ENCODE measurements at places on chromosomes 7 and 10.

- DNase-seq = no peak
These were observed 1.7 kb upstream of the SH2B2 start for GRCh38 chr7:102284891-102285539.

DNA sequence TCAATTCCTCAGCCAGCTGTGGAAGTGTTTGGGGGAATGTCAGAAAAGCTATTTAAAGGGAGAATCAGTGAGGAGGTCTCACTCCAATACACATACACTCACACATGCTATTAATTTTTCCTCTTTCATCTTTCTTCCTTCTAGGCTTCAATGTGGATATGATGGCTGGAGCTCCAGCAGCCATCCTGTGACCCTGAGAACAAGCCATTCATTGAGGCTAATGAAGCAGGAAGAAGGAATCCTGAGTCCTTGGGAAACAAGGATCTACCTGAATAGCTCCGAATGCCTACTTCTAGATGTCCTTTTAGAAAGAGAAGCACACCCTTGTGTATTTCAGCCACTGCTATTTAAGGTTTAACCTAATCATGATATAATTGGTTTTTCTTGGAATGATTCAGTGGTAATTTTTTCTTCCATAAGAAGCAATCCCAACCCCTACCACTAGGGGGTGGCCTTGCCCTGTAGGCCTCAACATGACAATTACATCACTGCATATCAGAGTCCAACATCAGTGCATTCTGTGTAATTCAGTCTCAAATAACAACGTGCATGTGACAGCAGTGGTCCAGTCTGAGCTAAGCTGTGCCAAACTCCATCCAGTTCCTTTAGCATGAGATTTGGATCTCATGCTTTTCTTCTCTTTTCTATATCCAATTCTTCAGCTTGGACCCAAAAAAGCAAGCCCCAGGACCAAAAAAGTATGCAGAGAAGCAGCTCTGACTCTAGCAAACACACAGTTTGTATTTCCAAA, 85.3 kb upstream of the ANKRD1 start:
- peak; percentile 35 for DNase-seq

DNA sequence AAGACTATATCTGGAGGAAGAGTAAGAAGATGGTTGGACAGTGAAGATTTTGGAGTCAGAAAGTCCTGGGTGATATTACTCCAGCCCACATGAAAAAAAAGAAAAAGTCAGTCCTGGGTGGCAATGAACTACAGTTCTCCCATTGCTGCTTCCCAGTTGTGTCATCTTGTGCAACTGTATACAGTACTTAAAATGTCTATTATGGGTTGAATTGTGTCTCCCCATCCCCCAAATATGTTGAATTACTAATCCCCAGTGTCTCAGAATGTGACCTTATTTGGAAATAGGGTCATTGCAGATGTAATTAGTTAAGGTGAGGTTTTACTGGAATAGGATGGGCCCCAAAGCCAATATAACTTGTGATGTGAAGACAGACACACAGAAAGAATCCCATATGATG, 15.6 kb downstream of the SEC23IP start:
- DNase-seq = no peak

DNA sequence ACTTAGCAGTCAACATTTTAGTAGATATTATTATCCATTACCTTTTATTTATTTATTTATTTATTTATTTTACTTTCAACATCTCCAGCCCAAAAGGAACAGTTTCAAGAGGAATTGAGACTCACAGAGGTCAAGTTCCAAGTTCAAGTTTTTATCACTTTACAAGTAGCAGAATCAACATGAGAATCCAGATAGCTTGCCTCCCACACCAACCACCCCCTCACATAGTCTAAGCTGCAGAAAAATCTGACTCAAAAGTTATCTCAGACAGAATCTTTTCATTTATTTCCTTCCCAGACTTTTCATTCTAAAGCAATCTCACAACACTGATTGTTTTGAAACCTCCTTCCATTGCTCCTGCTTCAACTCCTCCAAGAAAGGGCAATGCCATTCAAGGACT, 129.6 kb downstream of the GRM3 start:
- DNase-seq = no peak

GRCh38 chr10:125165584-125166573, 5.5 kb upstream of the CTBP2 start:
- DNase-seq = no peak

GRCh38 chr7:155232911-155233310, 64.8 kb upstream of the INSIG1 start:
- DNase-seq = no peak

- no peak for DNase-seq
These were observed 24.9 kb downstream of the PRLHR start for GRCh38 chr10:118570591-118570990.

GRCh38 chr7:47889723-47890122, 58.5 kb downstream of the PKD1L1 start:
- DNase-seq = no peak

- no peak for DNase-seq
These were observed 91.3 kb downstream of the CHN2 start for GRCh38 chr7:29285861-29286260.

DNA sequence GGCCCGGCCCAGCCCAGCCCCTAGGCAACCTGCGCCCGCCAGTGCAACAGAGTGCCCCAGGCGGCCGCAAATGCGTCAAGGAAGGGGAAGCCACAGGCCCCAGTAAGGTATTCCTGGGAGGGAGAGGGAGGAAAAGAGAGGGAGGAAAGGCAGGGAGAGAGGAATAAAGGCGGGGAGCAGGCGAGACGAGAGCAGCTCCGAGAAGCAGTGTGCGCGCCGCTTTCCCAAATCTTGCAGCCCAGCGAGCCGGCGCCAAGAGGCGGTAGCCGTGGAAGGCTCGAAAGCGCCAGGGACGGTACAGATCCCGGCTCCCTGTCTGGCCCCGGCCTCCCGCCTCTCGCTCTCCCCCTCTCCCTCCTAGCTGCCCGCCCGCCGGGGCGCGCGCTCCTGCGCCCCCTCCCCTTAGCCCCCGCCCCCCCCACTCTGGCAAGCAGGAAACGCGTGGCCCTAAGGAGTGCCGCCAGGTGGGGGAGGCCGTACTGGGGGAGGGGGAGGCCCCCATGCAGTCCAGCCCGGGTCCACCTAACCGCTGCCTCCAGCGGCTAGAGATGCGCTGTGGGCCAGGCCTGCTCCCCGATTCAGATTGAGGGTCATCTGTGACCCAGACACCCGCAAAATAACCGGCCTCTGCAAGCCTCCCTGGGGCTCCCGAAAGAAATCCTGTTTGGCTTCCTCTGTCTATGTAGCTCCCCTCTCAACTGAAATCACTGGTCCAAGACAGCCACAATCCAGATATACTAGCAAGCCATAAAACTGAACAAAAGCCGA, 4.3 kb downstream of the HOXA10 start:
- DNase-seq = peak; percentile 78

- DNase-seq = no peak
These were observed 1149.4 kb downstream of the NXPH1 start for GRCh38 chr7:9582824-9583223.

GRCh38 chr10:133303206-133303605, 5.5 kb downstream of the TUBGCP2 start:
- no peak for DNase-seq

GRCh38 chr10:50216894-50217293, 34.4 kb downstream of the ASAH2 start:
- DNase-seq = peak; percentile 2

DNA sequence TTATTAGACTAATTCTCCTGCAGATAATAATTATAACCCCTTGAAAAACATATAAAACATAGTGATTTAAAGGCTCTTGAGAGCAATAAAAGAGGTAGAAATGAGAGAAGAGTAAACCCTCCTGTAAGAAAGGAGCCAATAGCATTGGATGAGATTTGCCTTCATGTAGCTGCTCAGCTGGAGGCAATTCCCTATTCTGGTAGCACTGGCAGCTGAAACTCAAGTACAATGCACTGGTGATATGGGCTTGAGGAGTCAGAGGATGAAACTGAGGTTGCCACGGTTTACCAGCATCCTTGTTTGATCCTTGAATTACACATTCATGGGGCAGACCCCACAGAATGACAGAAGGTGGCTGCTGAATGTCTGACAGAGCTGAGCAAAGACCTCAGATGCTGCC, 76.4 kb downstream of the CTTNBP2 start:
- DNase-seq = no peak

DNA sequence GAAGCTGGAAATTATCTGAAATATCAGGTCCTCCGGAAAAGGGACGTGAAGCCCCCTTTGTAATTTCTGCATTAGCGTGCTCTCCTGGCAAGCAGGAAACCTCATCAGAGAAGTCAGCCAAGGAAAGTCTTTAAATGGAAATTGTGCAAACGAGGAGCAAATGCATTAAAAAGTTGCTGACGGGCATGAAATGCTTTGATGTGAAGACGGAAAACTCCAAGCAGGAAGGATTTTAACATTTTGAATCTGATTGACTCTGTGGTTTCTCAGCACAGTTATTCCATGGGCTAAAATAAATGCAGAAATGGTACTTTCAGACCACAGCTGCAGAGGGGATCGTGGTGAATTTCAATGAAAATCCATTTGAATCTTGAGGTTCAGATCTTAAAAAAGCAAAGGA, 167.8 kb downstream of the AHR start:
- DNase-seq = no peak

- DNase-seq = no peak
These were observed 82.2 kb downstream of the MDFIC start for GRCh38 chr7:115004121-115004520.
